ENCODE measurements at places on chromosomes 4 and X.

DNA sequence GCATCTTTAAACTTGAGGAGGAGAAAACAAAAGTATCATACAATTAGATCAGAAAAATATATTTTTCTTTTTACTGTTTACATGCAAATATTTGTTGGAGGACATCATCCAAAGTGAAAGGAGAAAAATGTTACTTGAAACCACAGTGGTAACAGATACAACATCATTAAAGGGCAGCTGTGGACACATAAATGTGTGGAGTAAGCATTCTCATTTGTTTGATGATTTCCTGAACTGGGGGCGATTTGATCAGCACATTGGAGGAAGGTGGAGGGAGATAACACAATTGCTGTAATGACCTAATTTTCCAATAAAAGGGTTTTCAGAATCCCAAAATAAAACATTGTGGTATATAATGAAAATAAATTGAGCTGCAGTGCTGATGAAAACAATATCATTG lies 314.5 kb upstream of the HS3ST1 start:
- no peak for DNase-seq

DNA sequence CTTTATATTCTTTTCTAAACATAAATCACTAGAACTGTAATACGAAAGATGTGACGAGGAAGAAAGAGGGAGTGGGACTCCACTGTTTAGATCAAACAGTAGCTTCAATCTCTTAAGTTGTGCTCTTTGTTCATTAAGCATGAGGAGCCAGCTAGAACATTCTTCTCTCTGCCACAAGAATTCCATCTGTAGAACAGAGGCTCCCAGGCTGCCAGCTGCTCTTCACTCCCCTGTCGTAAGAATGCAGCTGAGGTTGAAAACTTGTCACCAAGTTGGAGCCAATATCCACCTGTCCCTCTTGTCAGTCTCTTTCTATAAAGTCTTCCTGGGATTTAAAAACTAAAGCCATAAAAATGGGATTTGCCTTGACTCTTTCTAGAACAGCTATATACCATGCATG lies 65.0 kb upstream of the SEC24B start:
- DNase-seq, result no peak

GRCh38 chr4:74635490-74636123 lies 158.7 kb downstream of the BTC start:
- no peak for DNase-seq

- no peak for DNase-seq
Observed at GRCh38 chr4:36189511-36190226, 54.6 kb downstream of the ARAP2 start.

DNA sequence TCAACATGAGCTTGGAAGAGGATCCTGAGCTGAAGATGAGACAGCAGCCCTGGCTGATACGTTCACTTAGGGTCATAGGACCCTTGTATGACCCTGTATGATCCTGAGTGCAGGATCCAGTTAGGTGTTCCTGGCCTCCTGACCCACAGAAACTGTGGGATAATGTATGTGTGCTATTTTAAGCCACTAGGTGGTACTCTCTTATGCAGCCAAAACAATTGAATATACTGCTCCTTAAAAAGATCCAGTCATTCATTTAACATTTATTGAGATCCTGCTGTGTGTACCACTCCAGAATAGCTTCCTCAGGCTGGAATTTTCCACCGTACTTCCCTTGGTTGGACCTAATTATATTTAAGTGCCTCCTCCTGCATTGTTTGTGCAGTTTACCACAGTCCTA lies 167.1 kb downstream of the AMELX start:
- DNase-seq, result no peak

DNA sequence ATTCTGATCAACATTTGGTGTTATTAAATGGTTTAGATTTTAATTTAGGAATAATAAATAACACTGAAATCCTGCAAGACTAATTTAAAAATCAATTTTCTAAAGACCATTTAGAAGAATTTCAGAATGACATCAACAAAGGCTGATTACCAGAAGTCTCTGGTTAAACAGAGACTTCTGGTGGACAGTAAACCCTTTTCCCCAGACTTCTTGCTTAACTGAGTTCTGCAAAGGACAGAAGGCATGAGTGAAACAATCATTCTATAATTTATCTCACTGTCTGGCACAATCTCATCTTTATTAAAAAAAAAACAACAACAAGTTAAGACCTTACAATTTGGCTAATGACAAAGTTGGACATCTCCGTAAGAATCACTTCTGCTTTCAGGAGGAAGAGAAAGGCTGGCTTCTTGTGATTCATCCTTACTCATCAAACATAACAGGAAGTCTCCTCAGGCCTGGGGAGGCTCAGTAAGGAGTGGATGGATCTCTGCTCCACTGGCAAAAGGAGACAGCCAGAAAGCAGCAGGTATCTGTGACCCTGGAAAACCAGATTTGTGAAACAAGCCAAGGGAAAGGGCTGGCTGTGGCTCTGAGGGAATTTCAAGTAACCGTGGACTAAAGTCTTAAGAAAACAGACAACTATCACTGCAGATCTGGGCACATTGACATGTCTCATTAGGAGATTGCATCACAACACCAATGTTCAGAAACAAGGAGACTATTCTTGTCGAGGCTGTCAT lies 908 bp upstream of the TLR6 start:
- peak; percentile 93 for DNase-seq

- DNase-seq, result no peak
Observed at GRCh38 chrX:40331762-40332161, 234.0 kb upstream of the BCOR start.

DNA sequence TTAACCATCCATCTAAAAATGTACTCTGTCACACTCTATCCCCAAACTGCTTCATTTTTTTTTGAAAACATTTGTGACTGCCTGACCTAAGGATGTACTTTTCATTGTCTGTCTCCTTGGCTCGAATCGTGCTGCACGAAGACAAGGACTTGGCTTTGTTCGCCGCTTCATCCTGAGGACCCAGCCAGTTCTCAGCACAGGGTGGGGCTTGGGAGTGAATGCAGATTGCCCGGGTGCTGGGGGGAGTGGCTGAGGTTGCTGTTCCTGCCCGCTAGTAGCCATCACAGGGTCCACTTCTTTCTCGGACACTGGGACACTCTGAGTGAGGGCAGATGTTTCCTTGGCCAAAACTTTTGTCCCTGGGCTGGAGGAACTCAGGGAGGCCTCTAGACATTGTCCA lies 70.1 kb upstream of the CLCN4 start:
- DNase-seq, result no peak

DNA sequence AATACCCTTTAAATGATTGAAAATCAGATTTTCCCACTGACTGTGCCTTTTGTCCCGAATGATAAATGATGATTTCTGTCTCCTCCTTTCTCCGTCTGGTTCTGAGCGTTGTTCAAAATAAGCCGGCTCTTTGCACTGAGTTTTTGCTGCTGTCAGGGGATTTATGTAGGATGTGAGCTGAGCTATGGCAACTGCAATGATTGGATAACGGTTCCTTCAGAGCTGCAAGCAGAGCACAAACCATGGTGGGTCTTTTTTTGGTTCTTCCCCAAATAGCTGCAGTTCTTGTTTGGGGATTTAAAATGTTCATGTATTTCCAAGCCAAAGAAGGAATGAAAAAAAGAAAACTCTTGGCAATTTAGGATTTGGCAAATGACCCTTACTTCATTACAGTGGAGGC lies 124.5 kb upstream of the CASK start:
- no peak for DNase-seq

DNA sequence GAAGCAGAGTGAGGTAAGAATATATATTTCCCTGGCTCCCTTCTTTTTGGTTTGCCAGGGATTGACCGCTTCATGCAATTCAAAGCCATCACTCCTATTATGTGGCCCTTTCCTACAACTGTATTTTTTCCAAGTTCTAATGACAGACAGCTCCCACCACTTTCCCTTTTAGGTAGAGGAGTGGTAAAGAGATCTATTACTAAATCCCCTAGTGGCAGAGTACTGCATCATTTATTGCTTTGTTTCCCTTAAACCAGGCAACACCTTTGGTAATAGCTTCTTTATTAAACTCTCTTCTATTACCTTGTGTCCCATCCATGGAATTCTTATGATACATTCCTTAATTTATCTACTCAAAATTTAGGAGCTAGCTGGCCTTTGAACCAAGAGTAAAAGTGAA lies 90.7 kb downstream of the CNOT6L start:
- DNase-seq, result no peak

DNA sequence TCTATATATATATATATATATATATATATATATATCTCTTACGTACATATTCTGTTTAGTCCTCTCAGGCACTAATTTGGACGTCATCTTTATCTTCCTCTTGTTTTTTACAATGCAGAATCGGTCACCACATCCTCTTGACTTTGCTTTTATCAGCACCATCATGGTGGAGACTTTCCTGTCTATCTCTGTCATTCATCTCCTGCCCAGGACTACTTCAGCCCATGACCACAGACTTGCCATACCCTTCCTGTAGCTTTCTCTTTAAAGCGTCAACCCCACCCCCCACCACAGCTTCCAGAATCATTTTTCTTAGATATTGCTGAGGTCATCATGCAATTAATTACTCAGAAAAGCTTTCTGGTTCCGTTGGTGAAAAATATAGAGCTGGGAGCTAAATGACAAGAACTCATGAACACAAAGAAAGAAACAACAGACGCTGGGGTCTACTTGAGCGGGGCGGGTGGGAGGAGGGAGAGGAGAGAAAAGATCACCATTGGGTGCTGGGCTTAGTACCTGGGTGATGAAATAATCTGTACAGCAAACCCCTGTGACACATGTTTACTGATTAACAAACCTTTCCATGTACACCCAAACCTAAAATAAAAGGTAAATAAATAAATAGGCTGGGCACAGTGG lies 30.5 kb upstream of the PRKX start:
- DNase-seq, result no peak

DNA sequence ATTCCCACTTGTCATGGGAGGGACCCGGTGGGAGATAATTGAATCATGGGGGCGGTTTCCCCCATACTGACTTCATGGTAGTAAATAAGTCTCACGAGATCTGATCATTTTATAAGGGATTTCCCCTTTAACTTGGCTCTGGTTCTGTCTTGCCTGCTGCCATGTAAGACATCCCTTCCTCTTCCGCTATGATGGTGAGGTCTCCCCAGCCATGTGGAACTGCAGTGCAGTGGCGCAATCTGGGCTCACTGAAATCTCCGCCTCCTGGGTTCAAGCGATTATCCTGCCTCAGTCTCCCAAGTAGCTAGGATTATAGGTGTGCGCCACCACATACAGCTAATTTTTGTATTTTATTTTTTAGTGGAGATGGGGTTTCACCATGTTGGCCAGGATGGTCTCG lies 2.9 kb downstream of the HPGDS start:
- no peak for DNase-seq

GRCh38 chrX:32448945-32449344 lies 762.4 kb downstream of the DMD start:
- DNase-seq, result no peak

- no peak for DNase-seq
Observed at GRCh38 chr4:174156239-174156826, 127.1 kb downstream of the FBXO8 start.

DNA sequence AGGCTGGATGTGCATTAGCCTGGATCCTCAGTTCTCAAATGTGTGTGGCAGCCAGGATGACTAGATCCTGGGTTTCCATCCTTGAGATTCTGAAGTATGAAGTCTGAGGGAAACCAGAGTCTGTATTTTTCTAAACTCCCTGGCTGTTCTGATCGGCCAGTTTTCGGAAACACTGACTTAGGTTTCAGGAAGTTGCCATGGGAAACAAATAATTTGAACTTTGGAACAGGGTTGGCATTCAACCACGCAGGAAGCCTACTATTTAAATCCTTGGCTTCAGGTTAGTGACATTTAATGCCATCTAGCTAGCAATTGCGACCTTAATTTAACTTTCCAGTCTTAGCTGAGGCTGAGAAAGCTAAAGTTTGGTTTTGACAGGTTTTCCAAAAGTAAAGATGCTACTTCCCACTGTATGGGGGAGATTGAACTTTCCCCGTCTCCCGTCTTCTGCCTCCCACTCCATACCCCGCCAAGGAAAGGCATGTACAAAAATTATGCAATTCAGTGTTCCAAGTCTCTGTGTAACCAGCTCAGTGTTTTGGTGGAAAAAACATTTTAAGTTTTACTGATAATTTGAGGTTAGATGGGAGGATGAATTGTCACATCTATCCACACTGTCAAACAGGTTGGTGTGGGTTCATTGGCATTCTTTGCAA lies 67.6 kb downstream of the PDGFRA start:
- no peak for DNase-seq

GRCh38 chr4:40192114-40193015 lies 4.5 kb upstream of the RHOH start:
- no peak for DNase-seq

- DNase-seq, result no peak
Observed at GRCh38 chr4:78667325-78667724, 108.8 kb upstream of the BMP2K start.

DNA sequence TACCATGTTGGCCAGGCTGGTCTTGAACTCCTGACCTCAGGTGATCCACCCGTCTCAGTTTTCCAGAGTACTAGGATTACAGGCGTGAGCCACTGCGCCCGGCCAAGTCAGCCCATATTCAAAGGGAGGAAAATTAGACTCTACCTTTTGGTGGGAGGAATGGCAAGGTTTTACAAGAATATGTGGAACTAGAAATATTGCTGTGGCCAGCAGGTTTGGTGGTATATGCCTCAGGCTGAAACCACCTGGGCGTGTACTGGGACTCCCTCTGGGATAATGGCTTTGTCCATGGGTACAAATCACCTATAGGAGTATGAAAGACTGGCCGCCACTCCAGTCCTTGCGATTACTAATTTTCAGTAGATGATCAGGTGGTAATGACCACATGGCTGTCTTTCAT lies 32.4 kb downstream of the SAT1 start:
- no peak for DNase-seq

DNA sequence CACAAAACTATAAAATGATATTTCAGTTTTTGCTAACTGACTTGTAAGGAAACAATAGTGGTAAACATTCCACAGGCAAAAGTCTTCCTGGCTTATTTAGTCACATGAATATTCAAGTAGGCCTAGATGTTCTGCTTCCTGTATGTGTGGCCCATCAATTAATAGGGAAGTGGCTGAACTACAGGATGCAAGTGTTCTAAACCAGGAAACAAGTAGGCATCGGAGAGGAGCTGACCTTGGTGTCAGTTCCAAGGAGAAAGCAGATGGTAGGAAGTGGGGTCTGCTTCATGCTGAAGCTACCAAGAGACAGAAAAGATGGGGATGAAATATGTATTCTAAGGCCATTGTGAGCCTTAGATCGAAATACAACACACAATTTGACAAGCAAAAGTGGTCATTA lies 149.7 kb downstream of the ANTXR2 start:
- peak; percentile 3 for DNase-seq

Measured in SIG-M5 (cell line).